ENCODE measurements at places on chromosomes 5 and 9.

DNA sequence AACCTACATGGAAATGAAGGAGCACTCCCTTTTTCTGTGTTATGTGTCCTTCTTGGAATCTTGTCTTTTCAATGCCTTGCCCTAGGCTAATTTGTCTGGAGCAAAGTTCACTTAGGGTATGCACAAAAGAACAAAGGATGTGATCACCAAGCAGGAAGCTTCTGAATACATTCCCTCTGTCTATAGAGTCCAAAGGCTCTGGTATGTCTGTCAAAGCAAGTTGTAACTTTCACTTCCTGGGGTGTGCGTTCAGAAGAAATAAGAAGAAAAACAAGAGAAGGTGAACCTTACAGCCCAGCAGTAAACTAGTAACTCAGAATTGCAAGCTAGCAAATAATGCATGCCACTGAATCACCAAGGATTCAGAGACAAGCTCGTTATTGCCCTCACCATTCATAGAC, 31.7 kb upstream of the CDH6 start:
- no peak for DNase-seq

- no peak for DNase-seq
These were observed 2228.2 kb upstream of the WWC1 start for GRCh38 chr5:166063261-166063660.

DNA sequence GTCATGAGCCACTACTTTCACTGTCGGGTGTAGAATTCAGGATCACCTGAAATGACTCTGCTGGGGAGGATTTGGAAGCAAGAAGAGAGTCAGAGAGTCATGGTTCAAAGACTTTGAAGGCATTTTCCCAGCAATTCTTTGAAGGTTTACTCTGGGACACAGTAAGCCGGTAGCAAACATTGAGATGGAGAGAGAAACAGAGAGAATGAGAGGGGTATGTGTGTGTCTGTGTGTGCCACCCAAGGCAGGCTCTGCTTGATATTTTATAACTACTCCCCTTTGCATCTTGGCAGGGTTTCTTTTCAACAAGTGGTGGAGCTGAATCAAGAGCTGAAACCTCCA, 89.8 kb downstream of the ANKRD55 start:
- no peak for DNase-seq

GRCh38 chr5:132681983-132682382, 8.2 kb downstream of the IL4 start:
- DNase-seq = no peak

- DNase-seq = no peak
These were observed 145.9 kb upstream of the CDH6 start for GRCh38 chr5:31047621-31048020.

DNA sequence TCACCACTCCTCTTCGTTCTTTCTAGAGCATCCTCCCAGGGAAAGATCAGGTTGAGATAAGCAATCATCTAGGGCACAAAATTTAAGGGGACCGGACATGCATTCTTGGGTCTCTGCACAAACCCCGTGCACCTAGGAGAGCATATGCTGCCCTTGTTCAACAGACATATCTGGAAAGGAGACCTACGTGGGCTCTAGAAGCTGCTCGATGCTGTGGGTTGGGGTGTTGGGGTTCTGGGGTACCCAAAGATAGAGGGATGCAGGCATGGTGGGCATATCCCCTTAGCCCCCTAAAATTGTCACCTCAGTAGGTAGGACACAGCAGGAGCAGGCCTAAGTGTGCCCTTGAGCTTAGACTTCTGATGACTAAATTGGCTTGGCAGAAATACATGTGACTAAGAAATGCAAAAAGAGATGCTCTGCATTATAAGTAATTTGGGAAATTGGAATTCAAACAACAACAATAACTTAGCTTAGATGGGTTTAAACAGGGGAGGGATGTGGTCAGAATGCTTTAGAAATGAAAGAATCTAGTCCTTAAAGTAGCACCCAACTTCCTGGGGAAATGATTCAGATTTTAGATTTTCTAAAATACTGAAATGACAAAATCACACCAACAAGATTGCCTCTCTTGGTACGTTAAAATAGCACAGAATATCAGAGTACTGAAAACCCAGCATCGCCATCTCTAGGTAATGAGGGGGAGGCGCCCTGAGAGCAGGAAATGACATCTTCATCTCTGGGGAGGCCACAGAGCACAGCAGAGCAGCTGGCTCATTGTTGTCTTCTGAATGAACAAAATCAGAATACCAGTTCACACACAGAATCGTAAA, 172.3 kb downstream of the GNA14 start:
- peak; percentile 77 for DNase-seq

DNA sequence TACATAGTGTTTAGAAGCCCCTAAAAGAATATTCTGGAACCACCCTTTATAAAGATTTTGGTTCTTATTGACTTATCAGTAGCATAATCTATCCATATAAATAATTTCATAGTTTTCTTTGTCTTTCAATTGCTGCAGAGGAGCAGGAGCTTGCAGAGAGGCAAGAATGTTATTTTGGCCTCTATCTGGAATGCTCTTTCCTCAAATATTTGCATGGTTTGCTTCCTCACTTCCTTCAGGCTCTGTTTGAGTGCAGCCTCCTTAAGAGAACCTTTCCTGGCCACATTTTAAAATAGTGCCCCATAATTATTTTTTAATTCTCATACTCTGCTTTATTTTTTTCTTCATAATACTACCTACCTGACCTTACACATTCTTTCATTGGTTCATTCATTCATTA, 1.5 kb downstream of the C5 start:
- no peak for DNase-seq

DNA sequence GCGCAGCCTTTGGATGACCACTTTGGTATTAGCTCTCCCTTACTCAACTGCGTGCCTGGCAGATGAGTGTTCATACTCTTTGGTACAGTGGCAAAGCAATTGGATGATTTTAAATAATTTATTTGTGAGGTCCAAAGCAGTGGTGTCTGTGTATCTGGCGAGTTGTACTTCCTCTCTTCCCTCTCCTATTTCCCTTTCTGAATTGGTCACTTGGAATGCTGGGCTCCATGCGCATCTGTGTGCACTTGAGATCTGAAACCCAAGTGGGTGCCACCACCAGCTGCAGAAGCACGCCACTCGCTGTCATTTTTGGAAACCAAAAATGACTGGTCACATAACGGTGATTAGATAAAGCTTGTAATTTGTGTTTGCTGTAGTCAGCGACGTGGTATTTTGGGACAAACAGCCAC, 386.0 kb upstream of the KLF4 start:
- DNase-seq = no peak

GRCh38 chr5:3375586-3376311, 219.9 kb upstream of the IRX1 start:
- DNase-seq = no peak

DNA sequence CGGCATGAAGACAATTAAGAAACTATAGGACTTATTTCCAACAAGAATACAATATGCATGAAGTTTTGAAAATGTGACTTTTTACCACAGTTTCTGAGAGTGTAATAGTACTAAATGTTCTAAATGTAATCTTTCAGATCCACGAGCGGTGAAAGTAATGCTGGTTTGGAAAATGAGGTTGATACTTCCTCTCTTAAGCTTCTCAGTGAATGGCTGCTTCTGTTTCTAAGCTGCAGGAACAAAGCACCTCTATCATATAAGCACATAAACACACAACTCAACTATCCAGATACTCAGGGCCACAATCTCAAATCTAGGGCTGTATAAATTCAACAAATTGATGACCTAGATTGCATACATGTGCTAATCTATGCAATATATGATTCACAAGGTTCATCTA, 78.3 kb downstream of the LIFR start:
- no peak for DNase-seq

- peak; percentile 42 for DNase-seq
These were observed 65.0 kb downstream of the C9orf152 start for GRCh38 chr9:110142868-110143481.

DNA sequence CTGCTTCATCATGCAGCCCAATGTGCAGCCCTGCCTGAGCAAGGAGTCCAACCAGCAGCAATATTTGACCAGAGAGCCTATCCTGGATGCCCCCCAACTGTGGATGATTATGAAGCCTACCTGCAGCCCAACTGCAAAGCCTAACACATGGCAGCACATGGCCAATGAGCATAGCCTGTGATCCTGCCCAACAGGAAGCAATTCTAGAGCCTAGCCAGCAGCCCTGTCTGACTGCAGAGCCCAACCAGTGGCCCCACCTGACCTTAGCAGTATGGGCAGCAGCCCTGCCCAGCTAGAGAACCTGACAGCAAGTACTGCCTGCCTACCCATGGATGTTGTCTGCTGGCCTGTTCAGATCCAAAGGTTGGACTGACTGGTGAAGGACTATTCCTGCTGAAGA, 97.3 kb upstream of the SH3GL2 start:
- DNase-seq = no peak

DNA sequence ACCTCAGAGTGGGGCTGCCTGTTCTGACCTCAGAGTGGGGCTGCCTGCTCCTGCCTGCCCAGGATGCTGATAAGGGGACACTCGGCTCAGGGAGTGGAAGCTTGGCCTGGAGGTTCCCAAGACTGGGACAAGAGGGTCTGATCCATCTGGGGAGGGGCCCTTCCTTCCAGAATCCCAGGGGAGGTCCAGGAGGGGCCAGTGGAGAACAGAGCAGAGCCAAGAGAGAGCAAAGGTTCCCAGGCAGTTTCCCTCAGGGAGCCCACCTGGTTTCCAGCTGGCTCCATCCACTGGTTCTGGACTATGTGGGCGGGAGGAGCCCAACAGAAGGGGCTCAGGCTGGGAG, 49.1 kb upstream of the RNU6ATAC start:
- DNase-seq = no peak

DNA sequence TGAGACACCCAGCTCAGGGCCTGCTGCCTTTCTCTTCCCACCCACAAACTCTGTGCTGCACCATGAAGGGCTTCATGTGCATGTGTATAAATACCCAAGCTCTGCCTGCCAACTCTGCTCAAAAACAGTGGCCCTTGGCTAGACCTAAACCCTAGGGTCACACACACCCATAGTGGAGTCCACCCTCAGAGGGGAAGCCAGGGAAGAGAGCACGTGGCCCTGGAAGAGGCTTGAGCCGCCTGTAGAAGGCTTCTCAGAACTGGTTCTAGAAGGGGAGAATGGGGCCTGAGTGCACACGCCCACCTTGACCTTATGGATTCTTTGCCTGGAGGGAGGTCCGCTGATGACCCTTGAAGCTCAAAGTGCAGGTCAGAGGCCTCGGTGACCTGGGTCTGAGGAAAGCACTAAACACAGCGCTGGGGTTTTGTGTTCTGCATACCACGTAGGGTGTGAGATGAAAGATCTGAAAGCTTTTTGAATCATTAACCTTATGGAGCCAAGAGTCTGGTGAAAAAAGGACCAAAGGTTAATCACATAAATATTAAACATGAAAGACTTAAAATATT, 60.6 kb downstream of the CYFIP2 start:
- DNase-seq = no peak

DNA sequence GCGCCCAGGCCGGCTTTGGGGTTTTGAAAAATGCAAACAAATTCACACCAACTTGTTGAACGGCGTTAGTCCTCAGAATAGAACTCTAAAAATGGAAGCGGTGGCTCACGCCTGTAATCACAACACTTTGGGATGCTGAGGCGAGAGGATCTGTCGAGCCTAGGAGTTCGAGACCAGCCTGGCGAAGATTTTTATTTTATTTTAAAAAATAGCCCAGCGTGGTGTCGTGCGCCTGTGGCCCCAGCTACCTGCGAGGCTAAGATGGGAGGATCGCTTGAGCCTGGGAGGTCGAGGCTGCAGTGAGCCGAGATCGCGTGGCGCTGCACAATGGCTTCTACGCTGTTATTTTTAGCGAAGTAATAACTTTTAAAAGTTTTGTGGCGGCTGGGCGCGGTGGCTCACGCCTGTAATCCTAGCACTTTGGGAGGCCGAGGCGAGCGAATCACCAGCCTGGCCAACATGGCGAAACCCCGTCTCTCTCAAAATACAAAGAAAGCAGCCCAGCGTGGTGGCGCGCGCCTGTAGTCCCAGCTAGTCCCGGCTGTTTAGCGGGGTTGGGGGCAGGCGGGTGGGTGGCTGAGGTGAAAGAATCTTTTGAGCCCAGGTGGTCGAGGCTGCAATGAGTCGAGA, 694 bp upstream of the PLIN2 start:
- DNase-seq = peak; percentile 43

DNA sequence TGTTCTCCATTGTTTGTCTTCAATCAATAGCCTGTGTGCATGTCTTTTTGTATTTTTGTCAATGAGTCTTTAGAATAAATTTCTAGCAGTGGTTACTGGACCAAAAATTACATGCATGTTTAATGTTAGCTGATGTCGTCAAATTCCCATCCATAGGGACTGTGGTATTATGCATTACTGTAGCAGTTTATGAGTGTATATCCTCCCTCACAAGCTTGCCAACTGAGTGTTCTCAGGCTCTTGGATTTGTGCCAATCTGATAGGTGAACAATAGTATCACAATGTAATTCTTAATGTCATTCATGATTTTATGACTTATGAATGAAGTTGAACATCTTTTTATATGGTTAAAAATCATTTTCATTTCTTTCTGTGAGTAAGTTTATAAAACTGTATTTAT, 13.0 kb downstream of the SNX24 start:
- peak; percentile 71 for DNase-seq

DNA sequence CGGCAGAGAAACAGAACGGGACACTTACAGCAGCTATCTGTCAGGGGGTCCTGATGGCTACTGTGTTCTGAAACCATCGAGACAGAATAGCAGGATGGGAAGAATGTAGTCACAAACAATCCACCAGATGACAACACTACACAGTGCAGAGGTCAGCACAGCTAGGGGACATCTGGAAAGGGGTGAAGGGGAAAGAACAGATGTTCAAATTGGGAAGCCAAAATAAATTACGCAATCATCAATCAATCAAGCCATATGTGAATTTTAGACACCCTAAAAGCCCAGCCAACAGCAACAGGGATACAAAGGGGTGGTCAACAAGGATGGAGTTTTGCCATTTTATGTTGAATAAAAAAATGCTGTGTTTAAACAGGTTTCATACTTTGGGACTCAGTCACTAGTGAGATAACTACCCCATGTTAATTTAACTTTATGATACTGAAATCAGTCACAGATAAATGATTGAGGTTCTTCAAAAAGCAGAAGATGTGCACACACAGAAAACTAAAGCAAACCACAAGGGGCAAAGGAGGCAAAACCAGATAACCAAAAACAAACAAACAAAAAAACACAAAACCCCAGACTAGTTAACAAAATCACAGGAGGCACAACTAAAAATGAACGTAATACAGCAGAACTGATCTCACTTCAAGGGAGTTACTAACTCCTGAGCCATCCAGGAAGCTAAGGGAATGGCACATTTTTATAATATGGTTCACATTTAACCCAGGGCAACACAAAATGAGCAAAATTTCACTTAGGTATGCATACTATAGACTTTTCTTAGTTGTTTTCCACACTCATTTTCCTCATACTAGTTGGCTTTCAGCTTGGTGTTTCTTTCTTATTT, 65.9 kb downstream of the HABP4 start:
- no peak for DNase-seq

DNA sequence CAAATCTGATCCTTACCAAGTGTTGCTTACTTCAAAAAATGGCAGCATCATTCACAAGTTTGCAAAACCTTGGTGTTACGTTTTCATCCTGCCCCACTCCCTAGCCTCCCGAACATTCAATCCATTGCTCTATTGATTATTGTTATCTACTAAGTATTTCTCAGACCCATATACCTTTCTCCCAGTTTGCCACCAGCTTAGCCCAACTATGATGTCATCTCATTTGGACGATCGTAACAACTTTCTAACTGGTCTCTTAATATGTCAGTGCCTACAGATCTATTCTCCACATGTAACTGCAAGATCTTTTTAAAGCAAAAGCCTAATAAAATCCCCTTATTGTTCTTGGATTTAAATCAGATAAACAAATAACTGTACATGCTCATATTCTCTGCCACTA, 497.1 kb upstream of the EDIL3 start:
- DNase-seq = no peak
